ENCODE measurements at places on chromosomes 3 and 15. TPM values are rescaled to one million over a fixed set of nuclear protein-coding genes. Genes with fewer than 3 reads are reported as not detected.

The C3orf18 gene
- total RNA-seq: 2.5 TPM

The DZIP1L gene
- total RNA-seq: 27.4 TPM

The EPHB3 gene
- 1.00 TPM for total RNA-seq

The PCOLCE2 gene
- total RNA-seq: 22.7 TPM

The C3orf62 gene
- total RNA-seq: 1.7 TPM

The PAK6 gene
- total RNA-seq: 0.02 TPM

The AMIGO3 gene
- total RNA-seq: 2.0 TPM

The ZNF860 gene
- 0.08 TPM for total RNA-seq

The PLA1A gene
- not detected for total RNA-seq

The CCR2 gene
- total RNA-seq: not detected

The C3orf49 gene
- not detected for total RNA-seq

The CX3CR1 gene
- total RNA-seq: not detected

The ARHGAP11A gene
- total RNA-seq: 51.2 TPM

The SLC51B gene
- total RNA-seq: not detected

The EFL1 gene
- total RNA-seq: 20.4 TPM

The QRICH1 gene
- total RNA-seq: 69.9 TPM

The ATP10A gene
- total RNA-seq: 4.0 TPM

The C3orf85 gene
- not detected for total RNA-seq
